NCI-H1105 treated with DMSO at 0.1 percent for 48 hours (cell line): ENCODE measurements at places on chromosomes 3 and 15.

GRCh38 chr15:63133786-63134185 lies 12.1 kb downstream of the LACTB start:
- no peak for DNase-seq

DNA sequence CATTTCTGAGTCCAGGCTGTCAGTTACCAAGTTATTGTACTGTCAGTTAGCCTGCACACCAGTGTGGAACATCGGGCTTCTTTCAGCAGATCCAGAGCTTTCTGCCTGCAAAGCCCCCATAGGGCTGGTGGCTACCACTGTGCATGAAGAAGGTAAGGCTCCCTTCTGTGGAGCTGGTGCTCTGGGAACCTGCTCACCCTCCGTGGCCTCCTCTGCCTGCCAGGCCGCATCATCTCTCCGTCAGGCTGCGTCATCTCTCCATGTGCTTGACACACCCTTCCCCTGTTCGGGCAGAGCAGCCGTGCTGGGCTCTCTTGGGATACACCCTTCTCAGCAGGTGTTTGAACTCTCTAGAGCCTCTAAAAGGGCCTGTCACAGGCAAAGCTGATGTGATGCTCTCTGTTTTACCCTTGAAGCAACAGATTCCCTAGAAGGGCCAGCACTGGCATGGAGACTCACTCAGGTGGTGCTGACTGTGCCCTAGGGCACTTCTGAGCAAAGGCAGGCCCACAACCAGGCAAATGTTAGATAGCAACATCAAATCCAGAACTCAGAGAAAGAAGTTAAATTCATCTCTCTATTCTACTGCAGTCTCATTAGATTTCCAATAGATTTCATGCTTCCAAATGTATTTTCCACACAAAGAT lies 261.1 kb downstream of the EPHB1 start:
- DNase-seq = no peak

DNA sequence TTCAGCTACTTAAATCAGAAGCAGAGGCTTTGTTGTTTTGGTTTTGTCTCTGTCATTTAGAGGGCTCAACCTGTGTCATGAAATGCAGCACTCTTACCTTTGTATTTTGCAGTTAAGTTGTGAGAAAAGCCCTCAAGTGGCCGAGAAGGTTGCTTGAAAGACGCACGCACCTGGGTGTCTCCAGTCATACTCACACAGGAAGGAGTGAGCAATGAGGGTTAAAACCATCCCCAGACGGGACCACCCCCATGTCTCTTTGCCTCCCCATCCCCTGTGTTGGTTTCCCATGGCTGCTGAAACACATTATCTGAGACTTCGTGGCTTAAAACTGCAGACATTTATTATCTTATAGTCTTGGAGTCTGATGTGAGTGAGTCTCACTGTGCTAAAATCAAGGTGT lies 376.1 kb upstream of the CFAP20DC start:
- DNase-seq = no peak

DNA sequence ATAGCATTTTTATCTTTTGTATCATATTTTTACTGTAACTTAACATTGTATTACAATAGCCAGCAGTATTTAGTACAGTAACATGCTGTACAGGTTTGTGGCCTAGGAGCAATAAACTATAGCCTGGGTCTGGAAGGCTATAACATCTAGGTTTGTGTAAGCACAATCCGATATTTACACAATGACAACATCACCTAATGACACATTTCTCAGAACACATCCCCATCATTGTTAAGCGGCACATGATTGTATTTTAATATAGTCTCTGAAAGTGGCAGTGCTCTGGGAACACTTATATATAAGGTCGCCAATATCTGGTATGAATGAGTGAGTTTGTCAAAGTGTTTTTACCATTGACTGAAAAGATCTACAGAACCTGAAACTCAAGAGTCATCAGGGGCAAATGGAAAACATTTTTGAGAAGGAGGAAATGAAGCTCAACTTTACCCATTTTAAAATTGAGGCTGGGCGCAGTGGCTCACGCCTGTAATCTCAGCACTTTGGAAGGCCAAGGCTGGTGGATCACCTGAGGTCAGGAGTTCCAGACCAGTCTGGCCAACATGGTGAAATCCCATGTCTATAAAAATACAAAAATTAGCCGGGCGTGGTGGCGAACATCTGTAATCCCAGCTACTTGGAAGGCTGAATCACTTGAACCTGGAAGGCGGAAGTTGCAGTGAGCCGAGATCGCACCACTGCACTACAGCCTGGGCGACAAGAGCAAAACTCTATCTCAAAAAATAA lies 38.8 kb upstream of the TNFSF10 start:
- no peak for DNase-seq

DNA sequence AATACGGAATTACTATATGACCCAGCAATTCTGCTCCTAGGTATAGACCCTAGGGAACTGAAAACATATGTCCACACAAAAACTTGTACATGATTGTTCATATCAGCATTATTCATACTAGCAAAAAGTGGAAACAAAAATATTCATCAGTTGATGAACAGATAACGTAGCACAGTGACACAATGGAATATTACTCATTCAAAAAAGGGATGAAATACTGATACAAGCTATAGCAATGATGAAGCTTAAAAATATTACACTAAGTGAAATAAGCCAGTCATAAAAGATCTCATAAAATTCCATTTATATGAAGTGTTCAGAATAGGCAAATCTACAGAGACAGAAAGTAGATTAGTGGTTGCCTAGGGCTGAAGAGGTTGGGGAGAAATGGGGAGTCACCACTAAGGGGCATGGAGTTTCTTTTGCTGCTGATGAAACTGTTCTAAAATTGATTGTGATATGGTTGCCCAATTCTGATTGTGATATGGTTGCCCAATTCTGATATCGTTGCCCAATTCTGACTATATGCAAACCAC lies 10.5 kb downstream of the C15orf61 start:
- DNase-seq = no peak

DNA sequence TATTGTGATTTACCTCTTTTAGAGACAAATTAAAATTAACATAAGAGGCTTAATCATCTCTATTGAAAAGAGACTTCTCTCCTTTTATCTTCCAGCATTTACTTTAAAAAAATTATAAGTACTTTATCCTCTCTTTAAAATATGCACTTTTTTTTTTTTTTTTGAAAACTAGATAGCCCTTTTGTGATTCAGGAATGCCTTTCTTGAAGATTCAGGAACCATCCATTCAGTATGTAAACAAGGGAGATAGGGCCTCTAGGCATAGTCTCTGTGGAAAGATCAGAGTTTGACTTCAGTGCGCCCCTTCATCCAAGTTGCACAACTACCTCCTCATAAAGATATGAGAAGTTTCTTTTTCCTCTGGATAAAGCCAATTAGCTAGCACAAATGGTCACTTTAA lies 1163.7 kb downstream of the SI start:
- DNase-seq = no peak

GRCh38 chr15:60421544-60421943 lies 23.8 kb upstream of the ANXA2 start:
- no peak for DNase-seq

DNA sequence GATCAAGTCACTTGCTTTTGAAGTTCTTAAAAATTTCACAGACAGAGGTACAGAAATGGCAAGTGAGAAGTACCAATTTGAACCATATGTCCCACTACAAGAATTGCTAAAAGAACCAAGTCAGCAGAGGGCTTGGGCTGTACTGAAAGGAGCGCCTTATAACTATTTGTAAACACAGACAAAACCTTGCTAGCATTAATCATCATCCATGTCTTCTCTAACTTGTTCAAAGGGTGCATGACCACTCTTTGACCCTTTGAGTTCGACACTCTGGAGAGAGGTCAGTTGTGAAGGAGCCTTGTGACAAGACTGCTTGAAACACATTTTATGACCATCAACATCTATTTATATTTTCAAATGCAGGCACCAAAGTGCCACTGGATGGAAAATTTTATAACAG lies 191.7 kb downstream of the PDZRN3 start:
- no peak for DNase-seq

DNA sequence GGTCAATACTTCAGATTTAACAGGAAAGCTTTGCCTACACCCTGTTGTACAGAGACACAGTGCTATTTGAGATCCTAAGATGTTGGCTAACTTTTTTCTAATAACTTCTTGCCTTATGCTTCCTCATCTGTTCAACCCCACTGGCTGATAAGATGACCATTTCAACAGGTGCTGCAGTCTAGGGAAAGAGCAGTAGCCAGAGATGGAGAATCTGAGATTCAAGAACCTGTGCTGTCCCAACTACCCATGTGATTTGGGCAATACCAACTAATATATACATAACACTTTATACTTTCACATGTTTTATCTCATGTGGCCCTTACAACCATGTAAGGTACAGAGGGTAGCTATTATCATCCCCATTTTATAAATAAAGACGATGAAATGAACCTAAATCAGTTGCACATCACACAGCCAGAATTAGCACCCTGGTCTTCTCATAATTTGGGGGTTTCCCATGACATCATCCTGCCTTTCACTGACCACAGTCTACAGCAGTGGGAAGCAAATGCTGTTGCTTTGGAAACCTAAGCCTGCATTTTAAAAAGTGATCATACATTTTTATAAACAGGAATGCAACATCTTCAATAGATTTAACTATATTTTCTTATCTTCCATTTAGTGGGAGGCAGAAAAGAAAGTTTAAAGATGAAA lies 9.7 kb downstream of the TTC23 start:
- no peak for DNase-seq

DNA sequence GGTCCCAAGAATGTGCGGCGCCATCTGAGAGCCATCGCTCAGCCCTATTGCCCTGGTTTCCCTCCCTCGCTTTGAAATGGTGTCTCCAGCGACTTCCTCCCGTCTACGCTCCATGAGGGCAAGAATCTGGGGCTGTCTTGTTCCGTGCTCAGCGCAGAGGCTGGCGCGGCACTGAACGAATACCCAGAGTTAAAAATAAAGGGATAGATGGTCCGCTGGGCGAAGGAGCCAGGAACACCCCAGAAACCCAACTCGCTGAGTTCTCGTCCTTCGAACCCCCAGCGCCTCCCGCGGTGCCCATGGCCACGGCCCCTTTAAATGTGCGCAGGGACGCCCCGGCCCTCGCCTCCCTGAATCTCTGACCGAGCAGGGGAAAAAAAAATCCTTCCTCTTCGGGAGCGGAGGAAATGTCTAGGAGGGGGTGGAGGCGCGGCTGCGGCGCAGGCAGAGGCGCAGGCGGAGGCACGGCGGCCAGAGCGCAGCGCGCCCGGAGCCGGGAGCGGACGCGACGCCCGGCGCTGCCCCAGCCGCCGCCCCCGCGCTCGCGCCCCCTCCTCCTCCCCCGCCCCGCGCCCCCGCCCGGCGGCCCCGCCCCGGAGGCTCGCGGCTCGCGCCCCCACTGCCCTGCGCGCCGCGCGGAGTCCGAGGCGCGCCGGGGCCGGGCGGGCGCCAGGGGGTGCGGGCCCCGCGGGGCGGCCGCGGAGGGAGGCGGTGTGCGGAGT lies 8.5 kb upstream of the FGD5 start:
- no peak for DNase-seq

DNA sequence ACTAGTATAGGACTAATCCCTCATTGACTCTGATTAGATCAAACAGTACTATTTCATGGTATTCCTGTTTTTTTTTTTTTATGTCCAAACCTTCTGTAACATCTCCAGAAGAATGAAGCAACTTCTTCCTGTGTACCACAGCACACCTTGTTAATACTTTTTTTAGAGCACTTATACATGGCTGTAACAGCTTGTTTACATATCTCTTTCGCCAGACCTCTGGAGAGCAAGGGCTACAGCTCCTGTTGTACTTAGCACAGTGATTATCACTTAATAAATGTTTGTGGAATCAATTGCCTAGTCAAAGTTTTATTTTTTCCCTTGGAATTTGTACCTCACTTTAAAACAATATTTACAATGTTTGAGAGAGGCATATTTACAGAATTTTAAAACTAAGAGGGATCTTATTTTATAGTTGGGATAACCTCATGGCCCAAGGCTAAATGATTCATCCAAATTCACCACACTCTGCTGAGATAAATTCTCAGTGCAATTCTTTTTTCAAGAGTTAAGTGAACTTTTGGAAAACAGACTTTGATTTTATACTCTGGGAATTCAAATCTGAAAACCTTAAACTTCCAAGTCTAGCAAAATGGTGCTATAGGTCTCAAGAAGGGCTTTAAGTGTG lies 9.2 kb upstream of the GATM start:
- DNase-seq = no peak

DNA sequence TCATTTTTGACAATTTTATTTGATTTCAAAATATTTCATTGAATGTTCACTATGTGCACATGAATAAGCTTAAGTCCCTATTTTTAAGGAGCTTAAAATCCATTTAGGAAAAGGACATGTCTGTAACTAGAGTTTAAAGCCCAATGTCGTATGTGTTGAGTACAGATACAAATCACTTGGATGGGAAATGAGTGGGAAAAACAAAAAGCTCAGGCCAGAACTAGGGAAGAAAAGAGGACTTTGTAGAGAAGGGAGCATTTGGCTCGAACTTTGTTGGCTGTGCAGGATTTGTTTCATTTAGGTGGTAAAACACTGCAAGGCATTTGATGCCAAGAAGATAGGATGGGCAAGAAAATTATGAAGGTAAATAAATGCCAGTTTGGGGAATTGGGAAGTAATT lies 653.1 kb upstream of the KCNMB2 start:
- no peak for DNase-seq

GRCh38 chr15:88563638-88564037 lies 17.2 kb upstream of the DET1 start:
- DNase-seq = no peak

GRCh38 chr3:187568171-187568570 lies 102.0 kb downstream of the SST start:
- no peak for DNase-seq
